ENCODE measurements at places on chromosomes 6 and 20. TPM values are rescaled to one million over a fixed set of nuclear protein-coding genes. Genes with fewer than 3 reads are reported as not detected.
A peak's percentile ranks its signal among the peaks of the same experiment; 100 is the strongest.

DPPA5 gene
- not detected for total RNA-seq

EIF6 gene
- 124 TPM for total RNA-seq

TINAG gene
- not detected for total RNA-seq

NEURL2 gene
- 1.2 TPM for total RNA-seq

GSTA1 gene
- not detected for total RNA-seq

PPP1R16B gene
- total RNA-seq: 84.0 TPM

ABCC10 gene
- total RNA-seq: 27.8 TPM

PI3 gene
- not detected for total RNA-seq

WFDC10B gene
- total RNA-seq: not detected

PBOV1 gene
- total RNA-seq: not detected

SLC17A3 gene
- total RNA-seq: 0.21 TPM

ELMO2 gene
- 54.6 TPM for total RNA-seq

NUP43 gene
- 89.4 TPM for total RNA-seq

DNA sequence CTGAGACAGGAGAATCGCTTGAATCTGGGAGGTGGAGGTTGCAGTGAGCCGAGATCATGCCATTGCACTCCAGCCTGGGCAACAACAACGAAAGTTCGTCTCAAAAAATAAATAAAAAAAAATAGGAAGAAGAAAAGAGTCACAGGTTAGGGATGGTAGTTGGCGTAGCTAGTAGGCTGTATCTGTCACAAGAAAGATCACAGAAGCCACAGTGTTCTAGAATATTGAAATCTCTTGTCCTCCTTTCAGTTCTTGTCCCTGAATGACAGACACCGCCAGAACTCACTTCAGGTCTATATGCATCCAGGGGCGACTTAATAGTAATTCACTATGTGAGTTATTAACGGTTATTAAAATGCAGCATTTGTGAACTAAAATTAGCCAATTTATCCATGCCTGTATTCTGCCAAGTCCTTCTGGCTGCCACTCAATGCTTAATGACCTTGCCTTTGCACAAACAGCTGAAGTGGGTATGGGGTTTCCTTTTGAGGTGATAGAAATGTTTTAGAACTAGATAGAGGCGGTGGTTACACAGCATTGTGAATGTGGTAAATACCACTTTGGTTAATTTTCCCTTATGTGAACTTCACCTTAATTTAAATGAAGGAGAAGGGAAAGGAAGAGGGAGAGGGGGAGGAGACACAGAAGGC is 41.3 kb upstream of the ZMYND8 start:
- DNase-seq: no peak

- DNase-seq: no peak
Observed at GRCh38 chr6:39302011-39302410, 12.2 kb downstream of the KCNK17 start.

- no peak for DNase-seq
Observed at GRCh38 chr6:6246544-6246943, 73.9 kb downstream of the F13A1 start.

DNA sequence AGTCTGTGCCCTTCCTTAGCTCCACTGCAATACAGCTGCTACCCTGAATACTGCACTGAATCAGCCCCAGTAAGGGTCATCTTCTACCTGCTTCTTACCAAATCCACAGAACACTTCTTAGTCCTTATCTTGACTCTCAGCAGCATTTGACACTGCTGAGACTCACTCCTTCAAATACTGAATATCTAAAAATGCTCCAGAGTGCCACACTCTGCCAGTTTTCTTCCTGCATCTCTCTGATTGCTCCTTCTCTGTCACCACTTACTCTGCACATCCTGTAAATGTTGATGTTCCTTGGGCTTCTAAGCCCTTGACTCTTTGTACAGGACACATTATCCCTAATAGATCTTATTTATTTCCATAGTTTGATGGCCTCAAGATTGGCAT is 19.8 kb downstream of the MAN1A1 start:
- no peak for DNase-seq

GRCh38 chr6:48471326-48471725 is 360.3 kb upstream of the PTCHD4 start:
- no peak for DNase-seq

GRCh38 chr6:154157082-154157481 is 118.0 kb downstream of the OPRM1 start:
- peak; percentile 39 for DNase-seq

GRCh38 chr6:42503894-42504293 is 52.2 kb upstream of the TRERF1 start:
- no peak for DNase-seq

DNA sequence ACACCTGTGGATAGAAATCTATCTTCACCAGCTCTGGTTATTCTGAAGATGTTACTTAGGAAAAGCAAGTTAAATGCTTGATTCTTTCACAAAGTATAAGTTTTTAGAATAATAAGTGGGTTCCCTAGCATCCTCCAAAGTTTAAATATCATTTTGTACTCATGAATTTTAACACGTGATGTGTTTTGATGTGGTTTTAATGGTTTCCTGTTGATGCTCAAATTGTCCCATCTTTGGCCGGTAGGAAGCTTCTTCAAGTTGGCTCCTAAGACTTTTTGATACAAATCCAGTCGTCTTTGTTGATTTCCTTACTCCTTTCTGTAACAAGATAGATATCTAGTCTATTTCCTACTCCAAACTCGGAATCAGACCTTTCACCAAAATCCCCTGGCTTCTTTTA is 94.5 kb upstream of the STXBP5 start:
- DNase-seq: no peak

GRCh38 chr20:60667641-60668040 is 584.4 kb upstream of the CDH4 start:
- no peak for DNase-seq

DNA sequence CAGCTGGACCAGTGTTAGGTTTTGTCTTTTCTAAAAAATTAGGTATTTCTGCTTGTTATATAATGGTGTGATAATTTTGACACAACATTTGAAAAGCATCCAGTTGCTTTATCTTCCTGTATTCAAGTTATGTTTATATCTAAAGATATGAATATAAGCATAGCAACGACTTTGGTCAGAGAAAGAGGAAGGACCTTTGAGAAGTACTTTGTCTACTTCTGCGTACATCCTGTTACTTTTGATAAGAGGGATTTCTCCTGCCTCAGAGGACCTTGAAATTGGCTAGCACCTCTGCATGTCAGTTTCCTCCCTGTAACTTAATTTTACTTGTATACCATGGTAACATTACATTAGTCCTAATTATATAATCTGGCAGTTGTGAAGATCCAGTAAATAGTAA is 24.8 kb downstream of the PHF20 start:
- DNase-seq: no peak

DNA sequence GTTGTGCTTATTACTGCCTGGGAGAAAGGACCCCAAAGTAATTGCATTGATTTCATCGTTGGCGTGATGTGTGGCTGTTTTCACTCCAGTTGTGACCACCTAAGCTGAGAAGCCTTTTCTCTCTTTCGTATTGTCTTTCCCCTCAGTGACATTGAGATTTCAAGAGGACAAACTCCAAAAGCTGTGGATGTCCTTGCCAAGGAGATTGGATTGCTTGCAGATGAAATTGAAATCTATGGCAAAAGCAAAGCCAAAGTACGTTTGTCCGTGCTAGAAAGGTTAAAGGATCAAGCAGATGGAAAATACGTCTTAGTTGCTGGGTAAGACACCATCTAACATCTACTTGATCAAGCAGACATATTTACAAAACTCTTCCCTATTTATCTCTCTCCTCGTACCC is 60.5 kb downstream of the MTHFD1L start:
- DNase-seq: no peak

- DNase-seq: no peak
Observed at GRCh38 chr20:46619445-46619844, 31.8 kb downstream of the SLC13A3 start.

DNA sequence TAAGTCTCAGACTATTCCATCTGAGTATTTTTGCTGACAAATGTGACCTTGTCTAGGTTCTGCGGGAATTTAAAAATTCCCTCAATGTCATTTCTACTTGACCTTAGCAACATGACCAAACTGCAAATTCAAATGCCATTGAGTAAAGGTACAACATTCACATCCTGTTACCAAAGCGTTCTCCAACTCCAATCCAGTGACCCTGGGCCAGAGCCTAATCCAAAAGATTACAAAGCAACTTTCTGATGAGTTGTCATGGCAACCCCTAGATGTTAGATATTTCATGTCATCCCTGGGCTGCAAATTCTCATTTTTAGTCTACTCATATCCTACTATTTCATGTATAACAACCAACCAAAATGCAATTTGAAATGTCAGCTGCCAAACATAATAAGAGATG is 65.3 kb downstream of the BACH2 start:
- no peak for DNase-seq

Measured in activated CD4-positive, alpha-beta T cell treated with anti-CD3 and anti-CD28 coated beads for 36 hours (primary cell).